ENCODE measurements at places on chromosomes 16 and 17. TPM values are rescaled to one million over a fixed set of nuclear protein-coding genes. Genes with fewer than 3 reads are reported as not detected.

UNC45B gene
- total RNA-seq, result not detected

CA5A gene
- not detected for total RNA-seq

GNG13 gene
- not detected for total RNA-seq

KRT40 gene
- not detected for total RNA-seq

Data from tracheal epithelial cell (primary cell).